ENCODE measurements at places on chromosomes 2 and 18.

- DNase-seq, result peak; percentile 52
These were observed 93.5 kb downstream of the ZCCHC2 start for GRCh38 chr18:62616331-62616805.

DNA sequence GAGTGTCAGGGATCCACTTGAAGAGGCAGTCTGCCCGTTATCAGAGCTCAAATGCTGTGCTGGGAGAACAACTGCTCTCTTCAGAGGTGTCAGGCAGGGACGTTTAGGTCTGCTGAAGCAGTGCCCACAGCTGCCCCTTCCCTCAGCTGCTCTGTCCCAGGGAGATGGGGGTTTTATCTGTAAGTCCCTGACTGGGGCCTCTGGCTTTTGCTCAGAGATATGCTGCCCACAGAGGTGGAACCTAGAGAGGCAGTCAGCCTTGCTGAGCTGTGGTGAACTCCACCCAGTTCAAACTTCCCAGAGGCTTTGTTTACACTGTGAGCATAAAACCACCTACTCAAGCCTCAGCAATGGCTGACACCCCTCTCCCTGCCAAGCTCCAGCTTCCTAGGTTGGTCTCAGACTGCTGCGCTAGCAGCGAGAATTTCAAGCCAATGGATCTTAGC, 38.1 kb downstream of the PLEK start:
- no peak for DNase-seq

DNA sequence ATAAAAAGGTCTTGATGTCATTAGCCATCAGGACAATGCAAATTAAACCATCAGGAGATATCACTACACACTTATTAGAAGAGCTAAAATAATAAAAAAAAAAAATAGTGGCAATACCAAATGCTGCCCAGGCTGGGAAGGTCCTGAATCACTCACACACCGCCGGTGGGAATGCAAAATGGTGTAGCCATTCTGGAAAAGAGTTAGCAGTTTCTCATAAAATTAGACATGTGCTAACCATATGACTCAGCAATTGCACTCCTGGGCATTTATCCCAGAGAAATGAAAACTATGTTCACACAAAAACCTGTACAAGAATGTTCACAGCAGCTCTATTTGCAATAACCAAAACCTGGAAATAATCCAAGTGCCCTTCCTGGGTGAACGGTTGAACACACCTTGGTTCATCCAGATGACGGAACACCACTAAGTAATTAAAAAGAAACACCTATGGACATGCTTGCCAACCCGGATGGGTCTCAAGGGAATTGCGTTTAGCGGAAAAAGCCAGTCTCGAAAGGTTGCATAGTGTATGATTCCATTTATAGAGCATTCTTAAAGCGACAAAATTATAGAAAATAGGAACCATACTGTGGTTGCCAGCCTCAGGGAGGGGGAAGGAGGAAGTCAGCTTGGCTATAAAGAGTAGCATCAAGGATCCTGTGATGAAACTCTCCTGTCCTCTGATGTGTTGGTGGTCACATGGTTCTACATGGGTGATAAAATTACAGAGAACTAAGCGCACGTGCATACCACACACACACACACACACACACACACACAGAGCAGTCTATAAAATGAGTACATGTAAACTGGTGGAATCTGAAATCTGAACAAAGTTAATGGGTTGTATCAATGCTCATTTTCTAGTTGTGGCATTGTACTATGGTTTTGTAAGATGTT, 4.6 kb downstream of the MBP start:
- DNase-seq, result peak; percentile 40

GRCh38 chr2:128520340-128520739, 201.7 kb upstream of the HS6ST1 start:
- no peak for DNase-seq

- no peak for DNase-seq
These were observed 17.1 kb upstream of the RUFY4 start for GRCh38 chr2:218051903-218052302.

DNA sequence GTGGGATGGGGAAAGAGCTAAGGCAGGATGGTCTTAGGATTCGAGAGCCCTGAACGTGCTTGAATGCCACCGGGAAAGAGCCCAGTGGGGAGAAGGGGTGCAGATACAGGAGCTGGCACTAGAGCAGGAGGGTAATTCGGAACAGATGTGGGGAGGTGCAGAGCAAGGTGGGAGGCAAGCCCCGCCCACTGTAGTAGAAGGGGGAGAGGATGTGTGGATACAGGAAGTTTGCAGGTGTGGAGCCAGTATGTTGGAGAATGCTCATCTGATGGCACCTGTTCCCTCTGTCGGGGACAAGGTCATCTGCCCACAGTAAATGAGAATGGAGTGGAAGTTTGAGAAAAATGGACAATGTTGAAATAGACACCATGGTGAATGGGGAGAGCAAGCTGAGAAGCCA, 28.8 kb downstream of the CHST10 start:
- DNase-seq, result no peak
